ENCODE measurements at places on chromosomes 11 and 22.

DNA sequence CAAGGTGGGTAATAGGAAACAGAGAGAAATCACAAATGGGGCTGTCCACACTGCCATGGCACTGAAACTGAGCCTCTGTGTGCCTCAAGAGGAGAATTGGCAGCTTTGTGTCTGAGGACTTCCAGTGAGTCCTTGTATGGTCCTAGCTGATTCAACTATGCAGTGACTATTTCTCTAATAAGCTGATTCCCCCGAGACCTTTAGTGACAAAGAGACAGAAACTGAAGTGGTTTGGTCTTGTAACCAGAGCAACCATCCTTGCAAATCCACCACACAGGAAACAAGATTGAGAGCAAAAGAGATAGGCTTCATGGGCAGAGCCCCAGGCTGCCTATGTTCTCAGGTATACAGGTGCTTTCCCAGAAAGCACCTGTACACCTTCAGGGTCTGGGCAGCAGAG is 1038.5 kb downstream of the NTM start:
- DNase-seq: no peak

- DNase-seq: no peak
Measured at GRCh38 chr22:12613199-12613598, 2914.8 kb upstream of the OR11H1 start.

- DNase-seq: no peak
Measured at GRCh38 chr11:107493117-107493516, 35.5 kb upstream of the CWF19L2 start.

GRCh38 chr11:103961010-103961409 is 75.4 kb upstream of the DDI1 start:
- no peak for DNase-seq

DNA sequence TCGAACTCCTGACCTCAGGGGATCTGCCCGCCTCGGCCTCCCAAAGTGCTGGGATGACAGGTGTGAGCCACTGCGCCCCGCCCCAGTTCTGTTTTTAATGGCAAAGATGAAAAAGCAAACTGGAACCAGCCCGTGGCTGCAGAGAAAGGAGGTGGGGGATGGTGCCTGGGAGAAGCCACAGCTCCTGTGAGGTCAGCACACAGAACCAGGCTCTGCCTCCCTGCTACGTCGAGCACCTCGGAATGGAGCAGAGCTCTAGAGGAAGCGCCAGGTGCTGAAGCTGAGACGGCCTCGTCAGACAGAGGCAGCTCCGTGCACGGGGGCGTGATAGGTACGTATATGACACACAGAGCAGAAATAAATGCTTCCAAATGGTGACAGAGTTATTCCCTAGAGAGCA is 8.5 kb downstream of the DRD4 start:
- DNase-seq: no peak

- DNase-seq: no peak
Measured at GRCh38 chr11:13347901-13348300, 70.3 kb downstream of the BMAL1 start.

Measured in stimulated activated CD8-positive, alpha-beta memory T cell treated with anti-CD3 and anti-CD28 coated beads, Interleukin-15, amount 100 ng/mL, for 48 hours (primary cell).